ENCODE measurements at places on chromosomes 13 and 19.

DNA sequence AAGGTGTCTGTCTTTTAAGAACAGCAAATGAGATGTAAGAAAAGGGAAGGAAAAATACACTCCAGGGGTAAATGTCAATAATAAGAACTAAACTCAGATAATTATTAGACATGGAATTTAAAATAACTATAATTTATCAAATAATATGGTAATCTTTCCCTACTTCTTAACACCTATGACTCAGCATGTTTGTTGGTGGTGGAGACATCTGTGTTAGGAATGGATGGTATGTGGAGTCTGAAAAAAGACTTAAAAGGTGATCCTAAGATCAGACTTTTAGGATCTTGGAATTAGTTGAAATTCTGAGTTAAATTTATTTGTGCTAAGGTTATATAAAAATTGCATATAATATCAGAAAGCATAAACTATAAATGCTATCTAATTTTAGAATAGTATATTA is 915.1 kb downstream of the SLITRK5 start:
- no peak for DNase-seq

DNA sequence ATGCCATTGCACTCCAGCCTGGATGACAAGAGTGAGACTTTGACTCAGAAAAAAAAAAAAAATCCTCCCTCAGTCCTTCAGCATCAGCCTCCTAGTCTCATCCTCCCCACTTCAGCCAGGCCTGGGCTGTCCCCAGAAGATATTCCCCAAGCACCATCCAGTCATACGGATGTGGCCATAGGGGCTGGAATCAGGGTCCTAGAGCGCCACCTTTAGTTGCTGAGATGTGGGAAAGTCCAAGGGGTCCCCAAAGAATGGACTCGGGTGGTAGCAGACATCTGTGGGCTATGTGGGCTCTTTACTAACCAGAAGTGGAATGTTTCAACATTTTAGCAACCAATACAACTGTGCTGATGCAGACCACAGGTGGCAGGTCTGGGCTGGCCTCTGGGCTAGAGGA is 3.1 kb upstream of the TYROBP start:
- DNase-seq, result no peak

- no peak for DNase-seq
These were observed 2.0 kb downstream of the GPR183 start for GRCh38 chr13:99305158-99305557.

DNA sequence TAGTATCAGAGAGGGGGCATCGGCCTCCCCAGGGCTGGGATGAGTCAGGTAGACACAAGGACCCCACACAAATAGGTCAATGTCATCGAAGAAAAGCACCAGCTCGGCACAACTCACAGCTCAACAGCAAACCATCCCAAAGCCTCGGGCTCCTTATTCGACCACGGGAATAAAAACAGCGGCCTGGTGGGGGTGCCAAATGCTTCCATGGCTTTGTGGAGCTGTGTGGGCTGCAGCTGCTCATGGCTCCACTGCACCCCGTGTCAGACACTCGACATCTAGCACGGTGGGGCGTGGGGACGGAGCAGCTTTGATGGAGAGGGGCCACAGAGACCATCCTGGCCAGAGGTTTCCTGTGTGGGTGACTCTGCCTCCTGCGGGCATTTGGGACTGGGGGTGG is 212.5 kb upstream of the SOX1 start:
- no peak for DNase-seq

- DNase-seq, result no peak
These were observed 354.8 kb downstream of the SUCLA2 start for GRCh38 chr13:47646298-47646697.

DNA sequence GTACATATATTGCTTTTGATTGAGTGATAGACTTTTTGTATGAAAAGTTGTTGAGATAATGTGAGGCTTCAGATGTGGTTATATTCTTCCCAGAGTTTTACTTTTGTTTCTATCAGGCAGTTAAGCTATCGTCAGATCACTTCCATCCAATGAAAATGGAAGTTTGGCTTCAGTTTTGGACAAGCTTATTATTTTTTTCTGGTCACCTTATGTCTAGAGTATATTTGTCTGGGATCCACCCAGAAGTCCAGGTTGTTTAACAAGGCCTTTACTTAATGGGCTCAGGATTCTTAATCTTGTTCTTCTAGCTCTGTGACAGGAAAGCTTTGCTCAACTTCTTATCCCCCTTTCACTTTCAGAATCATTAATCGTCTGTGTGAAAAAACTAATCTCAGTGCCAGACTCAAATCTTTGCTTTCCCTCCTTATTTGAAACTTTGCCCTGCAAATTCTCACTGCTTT is 150.9 kb downstream of the PDS5B start:
- DNase-seq, result no peak

DNA sequence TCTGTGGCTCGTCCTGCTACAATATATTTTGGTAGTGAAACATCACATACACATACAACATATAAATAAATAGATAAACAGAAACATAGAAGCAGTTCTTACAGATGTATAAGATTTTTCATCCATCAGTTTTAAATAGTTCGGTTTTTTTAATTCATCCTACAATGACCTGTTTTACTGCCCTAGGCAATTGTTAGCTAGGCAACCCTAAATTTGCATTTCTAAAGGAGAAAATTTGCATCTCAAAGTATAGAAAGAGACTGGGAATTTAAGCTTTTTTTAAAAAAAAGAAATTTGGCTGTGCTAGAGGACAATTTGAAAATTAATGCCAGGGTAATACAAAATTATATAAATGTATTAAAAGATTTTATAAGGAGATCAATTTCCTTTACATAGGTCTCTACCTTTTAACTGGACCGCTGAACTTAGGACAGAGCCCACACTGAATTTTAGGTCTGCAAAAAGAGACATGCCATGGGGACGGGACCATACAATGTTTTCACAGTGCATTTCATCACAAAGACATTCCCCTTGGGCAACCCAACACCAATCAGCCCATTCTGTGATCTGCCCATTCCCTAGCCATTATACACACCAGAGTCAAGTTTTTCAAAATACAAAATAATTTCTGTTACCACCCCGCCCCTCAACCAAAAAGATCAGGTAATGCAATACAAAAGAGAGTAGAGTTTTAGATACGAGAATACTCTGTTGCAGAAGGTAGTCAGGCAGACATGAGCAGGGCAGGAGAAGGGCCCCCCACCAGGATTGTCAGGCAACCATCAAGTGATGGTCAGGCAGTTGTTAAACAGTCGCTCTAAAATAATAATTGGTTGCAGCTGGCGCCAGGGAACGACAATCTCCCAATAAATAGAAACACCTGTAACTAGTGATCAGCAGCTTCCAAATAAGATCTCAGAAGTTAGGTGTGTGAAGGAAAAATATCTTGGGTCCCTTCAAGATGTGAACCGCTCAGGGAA is 299.7 kb upstream of the SGCG start:
- no peak for DNase-seq

- DNase-seq, result no peak
These were observed 27.1 kb upstream of the LATS2 start for GRCh38 chr13:21088534-21088933.

DNA sequence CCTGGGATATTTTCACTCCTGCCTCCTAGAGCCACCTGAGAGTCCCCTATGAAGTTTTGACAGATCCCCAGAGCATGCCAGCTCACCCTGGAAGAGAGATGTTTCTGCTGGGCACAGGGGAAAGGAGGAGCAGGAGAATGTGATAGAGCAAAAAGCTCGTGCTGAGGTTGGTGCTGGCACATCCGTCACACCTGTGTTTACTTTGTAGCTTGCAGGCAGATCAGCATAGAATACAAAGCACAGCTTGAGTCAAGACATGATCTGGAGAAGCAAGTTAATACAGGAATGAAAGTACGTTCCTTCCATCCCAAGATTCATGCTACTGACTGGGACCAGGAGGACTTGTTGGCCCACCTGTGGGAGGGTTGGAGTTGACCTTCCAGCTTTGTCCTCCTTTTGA is 46.1 kb downstream of the HSPH1 start:
- no peak for DNase-seq

DNA sequence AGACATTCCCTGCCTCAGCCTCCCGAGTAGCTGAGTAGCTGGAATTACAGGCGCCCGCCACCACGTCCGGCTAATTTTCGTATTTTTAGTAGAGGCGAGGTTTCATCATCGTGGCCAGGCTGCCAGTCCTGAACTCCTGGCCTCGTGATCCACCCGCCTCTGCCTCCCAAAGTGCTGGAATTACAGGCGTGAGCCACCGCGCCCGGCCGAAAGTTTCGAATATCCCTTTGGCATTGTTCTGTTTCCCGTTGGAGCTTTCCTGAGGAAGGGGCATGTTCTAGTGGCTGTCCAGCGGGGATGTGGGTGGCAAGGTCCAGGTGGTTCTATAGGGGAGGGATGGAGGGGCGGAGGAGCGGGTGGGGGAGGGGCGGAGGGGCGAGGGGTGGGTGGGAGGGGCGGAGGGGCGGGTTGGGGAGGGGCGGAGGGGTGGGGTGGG is 2.1 kb upstream of the BSG start:
- DNase-seq, result no peak

- DNase-seq, result no peak
These were observed 1.3 kb downstream of the CARM1 start for GRCh38 chr19:10872546-10873107.

- DNase-seq, result no peak
These were observed 70.5 kb upstream of the CSNK1A1L start for GRCh38 chr13:37175996-37176395.

DNA sequence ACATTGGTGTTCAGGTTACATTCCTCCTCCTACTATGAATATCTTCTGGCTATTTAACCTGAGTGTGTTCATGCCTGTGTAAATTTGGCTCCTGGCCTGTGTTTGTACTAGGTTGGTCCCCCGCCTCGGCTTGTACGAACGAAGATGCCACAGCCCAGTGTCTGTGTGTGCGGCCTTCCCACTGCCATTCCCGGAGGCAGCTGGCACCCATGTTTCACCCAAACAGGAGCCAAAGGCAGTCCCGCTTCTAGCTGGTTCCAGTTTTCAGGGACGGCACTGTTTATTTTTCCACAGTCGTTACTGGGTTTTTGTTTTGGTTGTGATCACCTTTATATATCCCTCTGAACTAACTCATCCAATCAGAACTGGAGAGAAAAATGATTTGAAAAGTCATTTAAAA is 102.5 kb upstream of the ZNF536 start:
- DNase-seq, result no peak

GRCh38 chr19:43124360-43124759 is 41.9 kb upstream of the PSG2 start:
- DNase-seq, result no peak

- DNase-seq, result no peak
These were observed 75.6 kb downstream of the ATP8A2 start for GRCh38 chr13:25447396-25447795.

DNA sequence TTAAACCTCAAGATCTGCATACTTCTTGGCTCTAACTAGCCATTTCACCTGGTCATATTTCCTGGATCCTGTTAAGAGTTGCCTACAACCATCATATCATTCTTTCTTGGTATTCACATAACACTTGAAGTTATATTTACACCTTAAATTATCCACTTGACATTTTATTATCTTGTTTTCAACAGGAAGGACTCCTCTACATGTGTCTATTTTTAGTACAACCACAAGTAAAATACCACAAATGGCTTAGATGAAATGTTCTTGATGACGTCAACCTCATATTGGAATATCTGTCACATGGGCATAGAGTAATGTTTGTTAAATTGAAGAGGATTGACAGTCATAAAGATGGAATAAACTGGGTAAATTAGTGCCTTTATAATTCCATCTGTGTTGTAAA is 9.4 kb downstream of the PCDH20 start:
- DNase-seq, result no peak

GRCh38 chr13:65605396-65605795 is 1624.7 kb downstream of the PCDH9 start:
- no peak for DNase-seq

GRCh38 chr13:29563941-29564340 is 31.5 kb downstream of the SLC7A1 start:
- DNase-seq, result no peak

GRCh38 chr13:81487151-81487550 is 1146.2 kb upstream of the SPRY2 start:
- no peak for DNase-seq

DNA sequence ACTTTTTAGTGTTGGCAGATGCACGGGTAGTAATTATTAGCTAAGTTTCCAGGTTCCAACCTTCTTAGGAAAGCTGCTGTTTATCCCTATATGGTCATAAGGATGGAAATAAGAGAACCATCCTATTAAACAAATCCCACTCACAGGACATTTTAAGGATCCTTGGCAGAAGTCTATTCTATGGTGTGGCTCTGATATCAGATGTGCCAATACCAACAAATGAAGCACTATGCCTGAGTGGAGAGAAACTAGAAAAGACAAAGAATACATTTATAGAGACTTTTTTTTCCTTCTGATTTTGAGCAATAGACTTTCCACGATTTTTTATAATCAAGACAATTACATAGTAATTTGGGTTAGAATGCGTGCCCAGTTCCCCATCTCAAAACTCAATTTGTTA is 12.6 kb downstream of the PCDH17 start:
- no peak for DNase-seq

- DNase-seq, result no peak
These were observed 77.9 kb downstream of the ZNF536 start for GRCh38 chr19:30450100-30450499.

DNA sequence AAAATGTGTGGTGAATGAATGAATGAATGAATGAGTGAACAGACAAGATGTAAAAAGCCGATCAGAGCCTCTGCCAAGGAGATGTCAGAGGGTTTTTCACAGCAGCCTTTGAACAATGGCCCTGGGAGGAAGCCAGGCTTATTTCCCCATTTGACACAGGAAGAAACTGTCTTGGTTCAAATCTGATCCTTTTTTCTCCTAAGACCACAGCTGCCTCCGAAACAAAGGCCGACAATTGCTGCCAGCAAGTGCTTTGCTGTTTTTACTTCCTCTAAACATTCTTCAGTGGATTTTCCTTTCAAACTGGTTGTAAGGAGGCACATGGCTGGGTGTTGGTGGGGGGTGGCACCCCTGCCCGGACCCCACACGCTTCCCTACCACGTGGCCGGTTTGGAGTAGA is 44.2 kb upstream of the HOMER3 start:
- DNase-seq, result no peak

DNA sequence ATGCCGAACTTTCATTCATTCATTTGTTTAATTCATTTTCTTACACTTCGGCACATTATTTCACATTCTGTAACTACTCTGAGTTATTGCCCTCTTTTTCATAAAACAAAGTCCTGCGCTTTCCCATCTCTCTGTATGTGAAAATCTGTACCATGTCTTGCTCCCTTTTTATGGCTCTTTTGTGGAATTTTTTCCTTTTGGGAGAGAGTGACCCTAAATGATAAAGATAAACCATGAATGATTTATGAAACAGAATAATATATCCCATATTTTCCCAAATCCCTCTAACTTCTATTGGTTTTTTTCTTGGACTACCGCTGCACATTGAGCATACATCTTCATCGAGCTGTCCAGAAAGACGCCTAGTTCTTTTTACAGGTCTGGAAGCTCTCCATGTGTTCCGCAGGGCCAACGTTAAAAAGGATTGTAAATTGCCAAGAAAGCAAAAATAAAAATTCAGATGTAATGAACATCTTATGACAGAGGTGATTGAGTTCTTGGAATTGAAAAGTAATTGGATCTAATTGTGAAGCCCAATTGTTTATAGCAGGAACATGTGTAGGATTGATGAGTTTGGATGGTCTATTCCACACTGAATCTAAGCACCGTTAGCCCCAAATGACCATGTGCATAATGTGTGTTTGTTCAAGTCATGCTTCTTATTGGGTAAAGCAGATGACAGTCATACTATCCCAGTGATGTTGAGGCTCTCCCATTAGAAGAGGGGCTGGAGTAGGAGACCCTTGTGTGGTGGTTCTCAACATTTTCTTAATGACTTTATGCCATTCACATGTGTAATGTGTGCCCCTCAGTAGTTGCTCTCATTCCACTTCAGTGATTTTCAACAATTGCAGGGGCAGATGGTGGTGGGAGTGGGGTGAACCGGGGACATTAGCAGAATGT is 378.9 kb downstream of the DLEU7 start:
- DNase-seq, result no peak

GRCh38 chr13:37109051-37109678 is 3.7 kb upstream of the CSNK1A1L start:
- no peak for DNase-seq

All from cortex of kidney (tissue), 1 donor.